ENCODE measurements at places on chromosomes 11 and 22. TPM values are rescaled to one million over a fixed set of nuclear protein-coding genes. Genes with fewer than 3 reads are reported as not detected.

- peaks cover 30% of the 10 kb centered on the region for H3K36me3 ChIP-seq
- H3K27me3 ChIP-seq, result no peaks in the 10 kb centered on the region
- DNase-seq, result no peak
- H3K4me3 ChIP-seq, result peak overlapping the region; percentile 64
- H3K27ac ChIP-seq, result peak overlapping the region; percentile 94
- peaks cover 95% of the 10 kb centered on the region for H3K4me1 ChIP-seq
Measured at GRCh38 chr11:44575288-44575672, 9.8 kb downstream of the CD82 start.

The SEC14L6 gene
- total RNA-seq, result not detected

The TMEM134 gene
- 42.5 TPM for total RNA-seq

The APOA5 gene
- not detected for total RNA-seq

The TAF1D gene
- total RNA-seq, result 161 TPM

GRCh38 chr11:124846070-124846673 lies 19.1 kb upstream of the ROBO3 start:
- H3K27ac ChIP-seq, result no peak overlapping the region
- no peak for DNase-seq

- no peaks in the 10 kb centered on the region for H3K36me3 ChIP-seq
- no peaks in the 10 kb centered on the region for H3K4me1 ChIP-seq
- no peak overlapping the region for H3K4me3 ChIP-seq
- no peak for DNase-seq
Measured at GRCh38 chr11:7882860-7883259, 48.2 kb downstream of the OR10A6 start.

- no peak for DNase-seq
- H3K4me1 ChIP-seq, result no peaks in the 10 kb centered on the region
- H3K27me3 ChIP-seq, result peaks cover 23% of the 10 kb centered on the region
Measured at GRCh38 chr11:13118194-13118593, 109.1 kb downstream of the RASSF10 start.

The TENM4 gene
- not detected for total RNA-seq

The SMC1B gene
- total RNA-seq, result 2.1 TPM

DNA sequence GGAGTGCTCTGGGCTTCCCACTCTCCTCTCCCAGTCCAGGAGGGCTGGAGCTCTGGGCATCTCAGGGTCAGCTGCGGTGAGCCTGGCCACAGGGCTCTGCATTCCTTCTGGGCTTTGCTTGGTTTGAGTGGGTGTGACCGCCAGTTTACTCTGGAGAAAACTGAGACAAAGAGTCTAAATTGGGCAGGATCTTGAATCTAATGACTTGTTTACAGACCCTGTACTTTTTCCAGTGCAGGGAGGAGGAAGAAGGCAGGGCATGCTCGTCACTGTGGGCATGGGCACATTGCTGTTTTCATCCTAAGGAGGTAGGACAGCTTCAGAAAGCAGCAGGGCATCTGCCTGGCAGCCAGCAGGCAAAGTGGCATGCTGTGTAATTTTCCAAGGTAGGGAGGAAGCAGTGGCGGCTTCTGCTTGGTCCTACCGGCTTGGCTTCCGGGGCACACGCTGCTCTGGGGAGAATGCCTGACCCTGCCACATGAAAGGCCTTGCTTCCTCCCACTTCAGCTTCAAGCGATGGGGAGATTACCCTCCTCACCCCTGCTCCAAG lies 22.9 kb downstream of the FLI1 start:
- H3K4me3 ChIP-seq, result peak overlapping the region; percentile 76
- DNase-seq, result peak; percentile 74
- no peaks in the 10 kb centered on the region for H3K27me3 ChIP-seq
- H3K27ac ChIP-seq, result peak overlapping the region; percentile 97
- H3K36me3 ChIP-seq, result peaks cover 53% of the 10 kb centered on the region

DNA sequence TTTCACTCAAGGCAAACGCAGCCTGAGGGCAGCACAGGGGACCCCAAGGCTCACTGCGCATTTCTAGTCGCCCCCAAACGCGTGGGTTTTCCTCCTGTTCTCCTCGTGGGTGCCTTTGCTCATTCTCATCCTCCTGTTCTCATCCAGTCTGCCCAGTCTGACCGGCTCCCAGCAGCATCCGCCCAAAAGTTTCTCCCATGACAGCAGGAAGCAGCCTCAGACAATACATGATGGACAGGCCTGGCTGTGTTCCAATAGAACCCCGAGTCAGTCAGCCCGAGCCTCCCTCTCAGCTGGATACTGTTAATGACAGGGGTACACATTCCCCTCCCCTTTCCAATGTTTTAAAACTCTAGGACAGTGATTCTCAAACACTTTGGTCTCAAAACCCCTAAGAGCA lies 22.5 kb upstream of the KRTAP5-7 start:
- no peak overlapping the region for H3K4me3 ChIP-seq
- no peak for DNase-seq
- H3K27ac ChIP-seq, result no peak overlapping the region
- H3K4me1 ChIP-seq, result no peaks in the 10 kb centered on the region
- peaks cover 2% of the 10 kb centered on the region for H3K27me3 ChIP-seq

DNA sequence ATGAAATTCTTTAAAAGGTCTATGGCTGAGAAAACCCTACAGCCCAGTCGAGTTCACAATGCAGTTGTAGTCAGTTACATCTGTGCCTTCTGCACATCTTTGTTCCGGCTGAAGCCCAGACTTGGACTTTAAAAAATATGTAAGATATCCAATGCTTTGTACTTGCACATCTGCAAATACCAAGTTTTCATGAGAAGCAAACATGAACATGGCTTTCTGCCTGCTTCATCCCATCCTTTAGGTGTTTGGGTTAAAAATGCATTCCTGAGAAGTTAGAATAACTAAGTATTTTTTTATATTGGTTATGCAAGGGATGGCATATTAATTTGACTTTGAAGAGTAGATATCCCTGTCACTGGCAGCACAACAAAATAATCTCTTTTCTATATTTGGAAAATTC lies 528.4 kb downstream of the METTL15 start:
- no peak overlapping the region for H3K4me3 ChIP-seq
- H3K4me1 ChIP-seq, result no peaks in the 10 kb centered on the region
- H3K27ac ChIP-seq, result no peak overlapping the region

DNA sequence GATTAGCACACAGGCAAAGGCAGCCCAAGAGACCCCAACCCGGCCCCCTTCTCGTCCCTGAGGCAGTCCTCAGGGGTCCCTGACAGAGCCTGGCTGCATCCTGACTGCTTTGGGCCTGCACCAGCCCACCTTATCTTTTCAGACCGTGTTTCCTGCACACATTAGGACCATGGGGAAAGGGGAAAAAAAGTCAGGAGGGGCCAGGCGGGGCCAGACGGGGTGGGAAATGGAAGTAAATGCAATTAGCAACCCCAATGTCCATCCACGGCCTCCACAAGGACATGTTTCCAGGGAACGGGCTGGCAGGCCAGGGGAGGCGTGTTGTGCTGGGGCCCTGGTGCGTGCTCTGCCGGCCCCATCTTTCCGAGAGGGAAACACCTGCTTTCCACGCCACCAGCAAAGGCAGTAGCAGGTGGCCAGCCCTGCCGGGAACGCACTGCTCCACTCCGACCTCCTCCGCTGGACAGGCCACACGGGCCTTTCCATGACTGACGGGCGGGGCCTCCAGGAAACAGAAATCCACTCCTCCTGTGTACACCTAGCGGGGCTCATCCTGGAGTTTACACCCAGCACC lies 7.4 kb downstream of the EHD1 start:
- DNase-seq, result no peak
- H3K36me3 ChIP-seq, result peaks cover 72% of the 10 kb centered on the region
- peak overlapping the region; percentile 90 for H3K27ac ChIP-seq
- H3K4me1 ChIP-seq, result peaks cover 89% of the 10 kb centered on the region
- H3K4me3 ChIP-seq, result peak overlapping the region; percentile 71

- H3K4me1 ChIP-seq, result peaks cover 85% of the 10 kb centered on the region
- H3K36me3 ChIP-seq, result peaks cover 16% of the 10 kb centered on the region
- peak overlapping the region; percentile 89 for H3K27ac ChIP-seq
- peak overlapping the region; percentile 47 for H3K4me3 ChIP-seq
- no peaks in the 10 kb centered on the region for H3K27me3 ChIP-seq
Measured at GRCh38 chr11:114172055-114172861, 112.7 kb downstream of the ZBTB16 start.

- H3K27me3 ChIP-seq, result no peaks in the 10 kb centered on the region
- no peak overlapping the region for H3K4me3 ChIP-seq
- H3K4me1 ChIP-seq, result no peaks in the 10 kb centered on the region
- DNase-seq, result no peak
Measured at GRCh38 chr11:74221816-74222215, 50.7 kb downstream of the PPME1 start.

DNA sequence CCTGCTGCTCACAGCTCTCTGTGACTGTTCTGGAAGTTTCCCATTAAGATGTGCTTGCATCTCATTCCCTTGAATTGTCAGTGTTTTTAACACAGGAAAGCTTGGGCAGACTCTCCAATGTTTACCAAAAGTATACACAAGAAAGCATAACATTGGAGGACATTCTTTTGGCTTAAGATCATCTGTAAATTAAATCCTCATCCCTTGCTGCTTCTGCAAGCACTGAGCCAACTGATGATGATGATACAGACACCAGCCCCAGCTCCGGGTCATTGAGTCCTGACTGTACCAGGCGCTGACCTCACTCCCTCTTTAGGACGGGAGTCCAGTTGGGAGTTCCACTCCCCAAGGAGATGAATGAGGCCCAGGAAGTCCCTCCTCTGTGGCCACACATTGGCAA lies 23.8 kb downstream of the CD82 start:
- no peaks in the 10 kb centered on the region for H3K27me3 ChIP-seq
- peaks cover 39% of the 10 kb centered on the region for H3K4me1 ChIP-seq
- peaks cover 33% of the 10 kb centered on the region for H3K36me3 ChIP-seq
- DNase-seq, result no peak
- no peak overlapping the region for H3K27ac ChIP-seq

The F2 gene
- total RNA-seq, result not detected

GRCh38 chr11:76247091-76247490 lies 40.8 kb upstream of the WNT11 start:
- no peaks in the 10 kb centered on the region for H3K4me1 ChIP-seq
- DNase-seq, result no peak
- no peak overlapping the region for H3K27ac ChIP-seq
- H3K36me3 ChIP-seq, result no peaks in the 10 kb centered on the region
- no peaks in the 10 kb centered on the region for H3K27me3 ChIP-seq
- no peak overlapping the region for H3K4me3 ChIP-seq

- H3K4me3 ChIP-seq, result peak overlapping the region; percentile 87
- peak overlapping the region; percentile 91 for H3K27ac ChIP-seq
- no peaks in the 10 kb centered on the region for H3K27me3 ChIP-seq
- peaks cover 59% of the 10 kb centered on the region for H3K4me1 ChIP-seq
Measured at GRCh38 chr11:64232182-64232966, 2.0 kb upstream of the VEGFB start.

GRCh38 chr22:42805016-42805997 lies 51.8 kb downstream of the ARFGAP3 start:
- no peak overlapping the region for H3K27ac ChIP-seq
- no peak overlapping the region for H3K4me3 ChIP-seq
- H3K36me3 ChIP-seq, result peaks cover 29% of the 10 kb centered on the region
- H3K27me3 ChIP-seq, result no peaks in the 10 kb centered on the region
- no peak for DNase-seq

- no peaks in the 10 kb centered on the region for H3K27me3 ChIP-seq
- H3K27ac ChIP-seq, result no peak overlapping the region
- H3K4me3 ChIP-seq, result no peak overlapping the region
- no peak for DNase-seq
- H3K4me1 ChIP-seq, result peaks cover 49% of the 10 kb centered on the region
Measured at GRCh38 chr11:96019281-96019680, 95.4 kb upstream of the MTMR2 start.

GRCh38 chr11:105738986-105739795 lies 129.3 kb downstream of the GRIA4 start:
- H3K36me3 ChIP-seq, result no peaks in the 10 kb centered on the region
- H3K4me1 ChIP-seq, result no peaks in the 10 kb centered on the region
- no peak overlapping the region for H3K4me3 ChIP-seq
- no peaks in the 10 kb centered on the region for H3K27me3 ChIP-seq
- no peak overlapping the region for H3K27ac ChIP-seq
- no peak for DNase-seq

- H3K36me3 ChIP-seq, result no peaks in the 10 kb centered on the region
- no peak overlapping the region for H3K4me3 ChIP-seq
- H3K27ac ChIP-seq, result no peak overlapping the region
- no peaks in the 10 kb centered on the region for H3K4me1 ChIP-seq
- no peaks in the 10 kb centered on the region for H3K27me3 ChIP-seq
Measured at GRCh38 chr11:103870821-103871309, 165.6 kb upstream of the DDI1 start.

GRCh38 chr11:83866655-83867054 lies 580.5 kb upstream of the CCDC90B start:
- no peak overlapping the region for H3K4me3 ChIP-seq
- no peak for DNase-seq
- no peaks in the 10 kb centered on the region for H3K27me3 ChIP-seq
- H3K36me3 ChIP-seq, result no peaks in the 10 kb centered on the region
- H3K4me1 ChIP-seq, result no peaks in the 10 kb centered on the region

GRCh38 chr11:127862406-127862805 lies 725.0 kb downstream of the ETS1 start:
- no peaks in the 10 kb centered on the region for H3K4me1 ChIP-seq
- DNase-seq, result no peak
- H3K27ac ChIP-seq, result no peak overlapping the region
- peaks cover 3% of the 10 kb centered on the region for H3K27me3 ChIP-seq
- no peaks in the 10 kb centered on the region for H3K36me3 ChIP-seq

The TMEM184B gene
- 30.8 TPM for total RNA-seq

- H3K4me3 ChIP-seq, result no peak overlapping the region
- DNase-seq, result no peak
- no peaks in the 10 kb centered on the region for H3K36me3 ChIP-seq
- no peaks in the 10 kb centered on the region for H3K27me3 ChIP-seq
- H3K4me1 ChIP-seq, result no peaks in the 10 kb centered on the region
- no peak overlapping the region for H3K27ac ChIP-seq
Measured at GRCh38 chr22:48849963-48850657, 977.6 kb downstream of the BRD1 start.

GRCh38 chr11:83862691-83863090 lies 576.5 kb upstream of the CCDC90B start:
- H3K4me1 ChIP-seq, result no peaks in the 10 kb centered on the region
- no peak overlapping the region for H3K27ac ChIP-seq
- H3K4me3 ChIP-seq, result no peak overlapping the region
- H3K27me3 ChIP-seq, result no peaks in the 10 kb centered on the region

- peaks cover 16% of the 10 kb centered on the region for H3K4me1 ChIP-seq
- no peaks in the 10 kb centered on the region for H3K36me3 ChIP-seq
- H3K27me3 ChIP-seq, result peaks cover 32% of the 10 kb centered on the region
- H3K27ac ChIP-seq, result no peak overlapping the region
- no peak for DNase-seq
Measured at GRCh38 chr11:18707811-18708340, 9.3 kb downstream of the TMEM86A start.

The TEX54 gene
- total RNA-seq, result not detected

- DNase-seq, result no peak
- H3K27ac ChIP-seq, result no peak within 1 kb of the TSS
- peaks cover 2% of the 10 kb centered on the region for H3K27me3 ChIP-seq
- peaks cover 10% of the 10 kb centered on the region for H3K4me1 ChIP-seq
Measured at GRCh38 chr11:113974741-113975470, at the start of gene HTR3A. Gene HTR3A (plus strand): TSS chr11:113975108. CDS start chr11:113975326, 218 bp downstream.

GRCh38 chr11:119375337-119376196 lies 5.9 kb downstream of the USP2 start:
- no peak overlapping the region for H3K4me3 ChIP-seq
- no peak for DNase-seq
- H3K27ac ChIP-seq, result no peak overlapping the region
- peaks cover 16% of the 10 kb centered on the region for H3K4me1 ChIP-seq
- H3K27me3 ChIP-seq, result peaks cover 8% of the 10 kb centered on the region

- H3K27ac ChIP-seq, result no peak overlapping the region
- peaks cover 26% of the 10 kb centered on the region for H3K27me3 ChIP-seq
- no peak overlapping the region for H3K4me3 ChIP-seq
- no peak for DNase-seq
- no peaks in the 10 kb centered on the region for H3K4me1 ChIP-seq
Measured at GRCh38 chr11:113906038-113906437, 1.4 kb downstream of the HTR3B start.

All from activated CD8-positive, alpha-beta T cell treated with anti-CD3 and anti-CD28 coated beads, Interleukin-2, amount 10 ng/mL, durations not matched to agents 7 days and 5 days (primary cell).